Urinary bladder (tissue), 4 donors: ENCODE measurements at places on chromosomes 5 and 9. TPM values are rescaled to one million over a fixed set of nuclear protein-coding genes. Genes with fewer than 3 reads are reported as not detected.

- DNase-seq = no peak
Measured at GRCh38 chr9:133160742-133161546, 2.8 kb downstream of the GBGT1 start.

DNA sequence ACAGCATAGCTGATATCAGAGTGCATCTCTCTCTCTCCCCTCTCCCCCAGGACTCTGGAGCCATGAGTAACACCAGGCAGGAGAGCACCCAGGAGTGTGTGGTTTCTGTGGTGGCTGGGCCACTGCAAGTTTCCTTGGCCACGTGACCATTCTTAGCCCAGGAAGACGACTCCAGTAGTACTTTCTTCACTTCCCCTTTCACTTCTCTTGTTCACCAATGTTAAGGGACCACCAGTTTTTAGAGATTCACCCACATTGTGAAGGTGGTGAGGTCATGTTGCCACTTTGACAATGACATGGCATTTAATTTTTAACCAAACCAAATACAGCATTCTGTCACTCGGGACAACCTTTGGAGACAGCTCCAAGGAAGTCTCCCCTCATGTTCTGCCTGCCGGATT lies 17.9 kb upstream of the DAPK1 start:
- DNase-seq = no peak

DNA sequence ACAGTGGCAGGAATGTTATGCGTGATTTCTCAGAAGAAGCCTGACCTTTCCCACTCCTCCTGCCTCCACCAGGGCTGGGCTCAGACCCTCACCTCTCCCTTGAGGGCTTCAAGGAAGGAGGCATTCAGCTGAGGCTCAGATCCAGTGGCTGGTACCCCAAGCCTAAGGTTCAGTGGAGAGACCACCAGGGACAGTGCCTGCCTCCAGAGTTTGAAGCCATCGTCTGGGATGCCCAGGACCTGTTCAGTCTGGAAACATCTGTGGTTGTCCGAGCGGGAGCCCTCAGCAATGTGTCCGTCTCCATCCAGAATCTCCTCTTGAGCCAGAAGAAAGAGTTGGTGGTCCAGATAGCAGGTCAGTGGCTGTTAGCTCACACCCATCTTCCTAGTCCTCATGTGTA lies 9.9 kb downstream of the BTNL9 start:
- no peak for DNase-seq

DNA sequence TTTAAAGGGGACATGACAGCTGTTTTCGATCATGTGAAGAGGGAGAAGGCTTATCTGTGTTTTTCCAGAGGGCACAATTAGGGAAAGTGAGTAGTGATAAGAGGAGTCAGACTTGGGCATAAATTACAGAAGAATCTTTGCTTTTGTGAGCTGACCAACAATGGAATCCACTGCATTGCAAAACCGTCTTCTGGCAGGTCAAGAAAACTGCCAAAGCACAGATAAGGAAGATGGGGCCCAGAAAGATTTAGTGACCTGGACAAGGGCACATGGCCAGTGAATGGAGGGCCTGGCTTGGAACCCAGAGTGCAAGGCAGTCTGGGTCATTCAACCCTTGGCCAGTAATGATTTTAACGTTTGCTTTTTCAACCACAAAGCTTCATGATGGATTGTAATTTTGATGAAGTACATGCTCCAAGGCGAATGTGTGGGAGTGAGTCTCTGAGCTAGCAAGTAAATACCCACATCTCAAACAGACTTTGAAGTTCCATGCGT lies 153.2 kb upstream of the MAST4 start:
- peak; percentile 26 for DNase-seq

The DEPDC1B gene
- 8.4 TPM for total RNA-seq

The PCDHGA10 gene
- total RNA-seq = 12.3 TPM

The SPAG8 gene
- total RNA-seq = 1.9 TPM

DNA sequence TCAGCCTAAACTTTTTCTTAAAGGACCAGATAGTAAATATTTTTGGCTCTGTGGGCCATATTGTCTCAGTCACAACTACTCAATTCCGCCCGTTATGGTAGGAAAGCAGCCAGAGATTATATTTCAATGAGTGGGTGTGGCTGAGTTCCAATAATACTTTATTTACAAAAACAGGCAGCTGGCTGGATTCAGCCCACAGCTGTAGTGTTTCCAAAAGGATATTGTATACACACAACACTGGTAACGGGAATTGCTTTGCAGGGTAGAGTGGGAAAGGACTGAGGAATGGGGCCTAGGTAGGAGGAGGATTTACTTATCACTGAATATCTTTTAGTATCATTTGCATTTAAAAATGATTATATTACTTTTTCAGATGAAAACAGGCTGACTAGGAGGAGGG lies 21.0 kb downstream of the GCNT4 start:
- no peak for DNase-seq

DNA sequence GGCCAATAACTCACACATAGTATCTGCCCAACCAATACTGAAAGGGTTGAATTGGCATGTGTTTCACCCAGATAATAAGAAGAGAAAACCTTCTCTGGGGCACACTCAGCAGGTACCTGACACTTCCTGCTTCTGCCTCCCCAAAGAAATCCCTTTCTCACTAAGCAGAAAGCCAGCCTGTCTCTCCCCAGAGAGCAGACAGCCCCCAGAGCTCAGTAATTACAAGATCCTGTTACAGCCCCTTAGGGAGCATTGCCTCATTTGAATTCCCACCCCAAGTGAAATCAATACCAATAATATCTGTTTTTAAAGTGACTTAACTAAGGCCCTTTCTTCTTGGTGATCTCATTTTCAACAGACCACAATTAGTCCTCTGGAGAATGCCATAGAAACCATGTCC lies 38.5 kb upstream of the FOXI1 start:
- no peak for DNase-seq

DNA sequence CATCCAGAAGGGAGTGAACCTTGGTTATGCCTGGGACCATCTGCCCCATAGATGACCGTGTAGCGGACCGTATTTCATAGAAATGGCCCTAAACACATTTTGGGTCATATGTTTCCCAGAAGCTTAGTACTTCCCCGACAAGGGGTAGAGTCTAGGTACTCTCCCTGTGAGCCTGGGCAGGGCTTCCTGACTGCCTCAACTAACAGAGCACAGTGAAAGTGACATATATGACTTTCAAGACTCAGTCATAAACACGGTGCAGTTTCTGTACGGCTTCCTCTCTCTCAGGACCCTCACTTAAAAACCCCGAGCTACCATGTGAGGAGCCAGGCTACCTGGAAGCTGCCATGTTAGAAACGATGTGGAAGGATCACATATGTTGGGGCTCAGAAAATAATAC lies 20.9 kb downstream of the C9orf57 start:
- no peak for DNase-seq

GRCh38 chr9:136626740-136627642 lies 35.7 kb upstream of the EGFL7 start:
- DNase-seq = no peak

DNA sequence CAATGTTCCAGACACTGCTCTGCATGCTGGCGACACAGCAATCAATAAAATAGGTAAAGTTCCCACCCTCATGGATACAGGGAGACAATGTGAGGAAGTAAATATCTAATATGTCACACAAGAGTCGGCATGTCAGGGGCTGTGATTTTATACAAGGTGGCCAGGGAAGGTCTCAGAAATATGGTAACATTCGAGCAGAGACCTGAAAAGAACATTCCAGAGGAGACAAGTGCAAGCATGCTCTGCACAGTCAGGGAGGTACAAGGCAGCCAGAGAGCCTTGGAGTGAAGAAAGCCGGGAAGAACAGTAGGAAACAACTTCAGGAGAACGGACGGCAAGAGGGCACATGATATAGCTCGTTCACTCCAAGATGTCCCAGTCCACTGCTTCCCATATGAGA lies 89.2 kb upstream of the ZNF462 start:
- no peak for DNase-seq

GRCh38 chr5:81854485-81854884 lies 103.6 kb upstream of the SSBP2 start:
- no peak for DNase-seq

DNA sequence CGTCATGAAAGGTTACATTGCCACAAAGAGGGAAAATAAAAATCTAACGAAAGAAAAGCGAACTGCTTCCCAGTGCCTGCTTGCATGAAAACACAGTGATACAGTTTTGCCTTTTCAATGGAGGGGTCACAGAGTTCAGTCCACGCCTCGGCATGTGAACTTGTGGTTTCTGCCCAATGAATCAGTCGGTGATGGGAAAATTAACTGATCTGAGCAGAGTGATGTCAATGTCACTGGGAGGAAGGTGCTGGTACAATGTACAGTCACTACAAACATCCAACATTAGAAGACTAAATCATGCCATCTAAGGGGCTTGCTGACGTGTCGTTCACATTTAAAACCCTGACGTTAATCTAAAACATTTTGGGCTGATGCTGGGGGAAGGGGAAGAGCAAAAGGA lies 151.8 kb upstream of the MSX2 start:
- no peak for DNase-seq

The STC2 gene
- total RNA-seq = 3.4 TPM

DNA sequence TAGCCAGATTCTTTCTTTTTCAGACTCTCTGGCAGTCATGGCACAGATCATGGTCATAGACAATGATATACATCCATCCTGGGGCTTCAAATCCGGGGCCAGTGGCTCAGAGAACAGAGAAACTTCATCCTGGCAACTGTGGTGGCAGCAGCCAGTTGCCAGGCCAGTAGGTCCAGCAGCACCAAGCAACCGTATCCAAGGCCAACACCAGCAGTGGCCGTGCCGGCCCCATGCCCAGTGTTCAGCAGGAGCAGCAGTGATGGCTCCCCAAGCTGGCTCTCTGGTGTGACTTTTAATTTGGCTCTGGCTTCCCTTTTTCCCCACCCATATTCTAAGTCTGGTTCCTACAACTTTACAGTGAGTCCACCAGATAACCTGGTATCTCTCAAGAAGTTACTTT lies 300.5 kb downstream of the DEPDC1B start:
- no peak for DNase-seq

GRCh38 chr9:124858330-124859046 lies 3.3 kb downstream of the RPL35 start:
- DNase-seq = no peak

The PTGDS gene
- total RNA-seq = 3.3 TPM

- DNase-seq = no peak
Measured at GRCh38 chr9:106961623-106962022, 98.7 kb downstream of the ZNF462 start.

DNA sequence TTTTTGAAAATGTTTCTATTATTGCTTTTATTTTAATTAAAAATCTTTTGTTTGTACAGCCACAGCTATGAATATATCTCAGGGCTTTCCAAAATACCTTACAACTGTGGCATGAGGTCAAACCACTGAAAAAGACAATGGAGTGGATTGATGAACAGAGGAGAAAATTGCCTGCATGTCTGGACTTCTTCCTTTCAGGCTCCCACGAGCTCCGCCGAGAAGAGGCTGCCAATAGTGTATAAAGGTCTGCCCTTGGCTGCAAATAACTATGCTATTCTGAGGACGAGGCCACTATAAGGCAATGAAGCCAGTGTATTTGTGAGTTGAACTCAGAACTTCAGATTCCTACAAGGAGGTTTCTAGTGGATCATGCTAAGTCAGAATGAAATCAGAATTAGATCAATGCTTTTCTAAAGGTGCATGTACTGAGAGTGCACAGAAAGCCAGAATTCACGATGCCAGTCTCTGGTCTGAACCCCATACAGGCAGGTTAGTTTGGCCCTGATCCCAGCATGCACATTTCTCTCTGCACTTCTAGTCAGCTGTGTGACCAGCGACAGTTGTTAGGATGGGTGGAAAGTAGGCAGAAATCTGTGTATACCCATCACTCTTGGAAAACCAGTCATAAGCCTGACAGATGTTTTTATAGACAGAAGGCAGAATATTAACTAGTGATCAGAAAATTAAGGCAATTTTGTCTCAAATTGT lies 42.7 kb upstream of the PLPP1 start:
- DNase-seq = no peak

The GPR151 gene
- not detected for total RNA-seq

GRCh38 chr5:35316611-35317274 lies 86.5 kb upstream of the PRLR start:
- DNase-seq = no peak

The C5 gene
- total RNA-seq = 18.1 TPM

- no peak for DNase-seq
Measured at GRCh38 chr9:119020284-119020683, 349.0 kb downstream of the BRINP1 start.

DNA sequence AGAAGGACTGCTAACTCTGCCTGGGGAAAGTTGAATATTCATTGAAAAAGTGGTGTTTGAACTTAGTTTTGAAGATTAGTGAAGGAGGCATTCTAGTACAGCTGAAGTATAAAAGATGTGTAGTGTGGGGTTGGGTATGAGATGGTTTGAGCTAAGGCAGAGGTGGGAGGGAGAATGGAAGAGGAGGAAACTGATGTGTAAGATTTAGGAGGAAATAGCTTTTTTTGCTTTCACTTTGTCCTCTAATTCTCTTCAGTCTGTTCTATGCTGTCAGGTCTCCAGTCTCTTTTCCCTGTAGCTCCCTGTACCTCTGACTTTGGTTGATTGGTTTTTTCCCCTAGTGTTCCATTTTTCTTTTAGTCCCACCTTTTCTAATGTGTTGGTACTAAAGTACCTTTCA lies 9.0 kb downstream of the CREBRF start:
- DNase-seq = no peak

GRCh38 chr9:133928248-133928764 lies 63.8 kb downstream of the VAV2 start:
- DNase-seq = no peak

- DNase-seq = no peak
Measured at GRCh38 chr9:15220658-15221318, 86.2 kb downstream of the TTC39B start.

The GLDC gene
- 0.74 TPM for total RNA-seq

DNA sequence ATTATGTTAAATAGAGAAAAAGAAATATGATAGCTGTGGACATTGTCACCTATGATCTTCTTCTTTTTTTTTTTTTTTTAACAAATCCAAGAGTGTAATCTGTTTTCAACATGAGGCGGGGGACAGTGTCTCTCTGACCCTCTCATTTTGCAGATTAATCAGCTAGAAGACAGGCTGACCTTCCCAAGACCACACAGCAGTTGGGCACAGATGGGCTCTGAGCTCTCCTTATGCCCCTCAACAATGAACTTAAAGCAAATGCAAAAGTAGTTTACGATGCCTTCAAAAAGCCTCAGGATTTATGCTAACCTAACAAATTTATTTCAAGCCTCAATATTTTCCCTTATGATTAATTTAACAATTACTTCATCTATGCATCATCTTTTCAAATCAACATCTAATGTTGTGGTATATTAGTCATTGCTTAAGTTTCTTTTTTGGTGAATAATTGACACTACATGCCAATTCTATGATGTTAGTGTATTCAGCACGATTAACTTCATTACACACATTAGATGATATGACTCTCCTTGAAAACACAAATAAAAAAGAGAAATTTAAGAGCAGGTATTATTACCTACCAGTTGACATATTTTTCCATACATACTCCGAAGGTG lies 7.4 kb downstream of the NFIL3 start:
- DNase-seq = no peak

The ANAPC2 gene
- 18.6 TPM for total RNA-seq

- no peak for DNase-seq
Measured at GRCh38 chr5:68711293-68712200, 382.3 kb upstream of the SLC30A5 start.
